ENCODE measurements at places on chromosomes 16 and 17.

GRCh38 chr16:52912565-52913173 lies 140.0 kb downstream of the CHD9NB start:
- no peak for DNase-seq

DNA sequence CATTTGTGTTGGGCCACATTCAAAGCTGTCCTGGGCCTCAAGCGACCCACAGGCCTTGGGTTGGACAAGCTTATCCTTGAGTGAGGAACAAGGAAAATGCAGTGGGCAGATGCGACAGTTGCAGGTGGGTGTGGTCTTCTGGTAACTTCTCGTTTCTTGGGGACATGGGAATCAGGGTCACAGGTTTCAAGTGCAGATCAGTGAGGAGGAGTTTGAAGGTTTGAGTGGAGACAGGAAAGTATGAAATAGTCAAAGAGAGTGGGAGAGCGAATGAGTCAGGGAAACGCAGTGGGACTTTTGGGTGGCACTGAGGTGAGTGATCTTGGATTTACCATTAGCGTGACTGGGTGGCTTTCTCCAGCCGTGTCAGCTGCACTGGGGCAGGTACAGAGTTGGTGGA lies 15.4 kb upstream of the CCL22 start:
- DNase-seq, result no peak

DNA sequence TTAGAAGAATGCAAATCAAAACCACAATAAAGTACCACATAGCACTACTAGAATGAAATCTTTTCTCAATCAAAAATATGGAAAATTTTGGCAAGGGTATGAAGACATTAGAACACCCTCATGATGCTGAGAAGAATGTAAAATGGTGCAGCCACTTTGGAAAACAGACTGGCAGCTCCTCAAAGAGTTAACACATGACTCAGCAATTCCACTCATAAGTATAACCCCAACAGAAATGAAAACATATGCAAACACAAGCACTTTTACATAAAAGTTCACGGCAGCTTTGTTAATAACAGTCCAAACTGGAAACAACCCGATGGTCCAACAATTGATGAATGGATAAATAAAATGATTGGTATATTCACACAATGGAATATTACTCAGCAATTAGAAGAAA lies 124.5 kb downstream of the SHCBP1 start:
- no peak for DNase-seq

DNA sequence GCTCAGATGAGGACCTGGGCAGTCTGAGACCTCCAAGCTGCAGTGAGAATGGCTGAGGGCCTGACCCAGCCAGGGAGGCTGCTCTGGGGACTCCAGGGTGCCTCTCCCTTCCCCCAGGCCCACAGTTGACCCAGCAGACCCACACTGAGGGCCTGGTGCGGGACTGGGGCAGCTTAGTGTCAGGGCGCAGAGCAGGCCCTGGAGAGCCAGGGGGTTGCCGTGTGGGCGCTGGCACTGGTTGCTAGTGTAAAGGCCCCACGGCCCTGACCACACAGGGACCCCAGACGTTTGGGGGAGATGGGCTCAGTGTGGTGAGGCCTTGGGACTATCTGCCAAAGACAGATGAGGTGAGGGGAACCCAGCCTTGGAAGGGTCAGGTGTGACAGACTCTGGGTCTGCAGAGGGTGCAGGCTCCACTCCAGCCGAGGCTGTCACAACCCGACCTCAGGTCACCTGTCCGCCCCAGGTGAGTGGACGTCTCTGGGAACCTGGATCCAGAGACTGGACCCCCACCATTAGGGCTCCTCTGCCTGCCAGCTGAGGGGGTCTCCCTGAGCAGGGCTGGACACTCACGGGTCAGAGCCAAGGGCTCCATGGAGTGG lies 50.8 kb upstream of the GNG13 start:
- DNase-seq, result no peak

GRCh38 chr17:280901-281300 lies 71.7 kb downstream of the RPH3AL start:
- DNase-seq, result no peak

DNA sequence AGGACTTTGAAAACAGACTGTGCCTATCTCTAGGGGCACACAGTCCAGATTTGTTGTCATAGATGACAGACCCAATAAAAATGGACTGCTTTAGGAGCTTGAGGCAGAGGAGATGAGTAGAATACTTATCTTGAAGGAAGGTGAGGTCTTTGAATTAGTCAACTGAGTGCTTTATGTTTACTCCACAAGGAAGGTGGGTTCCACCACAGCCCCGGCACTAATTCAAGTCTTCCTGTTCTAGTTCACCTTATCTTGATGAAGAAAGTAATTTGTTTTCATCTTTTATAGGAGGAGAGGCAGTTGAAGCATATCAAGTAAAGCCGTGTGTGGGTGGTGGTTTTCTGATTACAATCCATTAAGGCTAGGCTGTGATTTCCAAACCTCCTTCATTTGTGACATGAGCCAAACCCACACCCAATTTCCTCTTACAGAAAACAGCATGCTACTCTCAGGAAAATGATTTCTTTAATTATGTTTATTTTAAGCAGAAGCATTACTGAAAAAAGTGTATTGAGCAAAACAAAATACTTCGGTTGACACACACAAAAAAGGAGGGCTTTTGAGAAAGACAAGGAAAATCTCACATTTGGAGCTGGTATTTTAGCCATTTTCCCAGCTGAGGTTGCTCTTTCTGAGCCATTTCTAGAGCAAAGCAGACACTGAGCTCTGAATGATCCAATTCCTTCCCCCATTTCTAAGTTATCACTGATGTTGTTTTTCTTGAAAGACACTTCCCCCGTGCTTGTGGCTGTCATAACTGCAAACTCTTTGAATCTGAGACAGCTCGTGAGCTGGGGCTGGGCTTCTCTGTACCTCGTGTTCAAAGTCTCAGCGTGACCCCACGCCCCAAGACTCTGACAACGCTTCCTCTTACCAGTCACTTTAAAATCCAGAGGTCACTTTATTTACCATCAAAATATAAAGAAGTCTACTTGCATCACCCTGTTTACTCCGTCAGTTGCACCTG lies 35.4 kb downstream of the CDRT15 start:
- DNase-seq, result peak; percentile 58

GRCh38 chr17:67390646-67391361 lies 13.7 kb downstream of the PITPNC1 start:
- peak; percentile 16 for DNase-seq

- DNase-seq, result no peak
Measured at GRCh38 chr16:75085556-75085955, 31.0 kb downstream of the LDHD start.

DNA sequence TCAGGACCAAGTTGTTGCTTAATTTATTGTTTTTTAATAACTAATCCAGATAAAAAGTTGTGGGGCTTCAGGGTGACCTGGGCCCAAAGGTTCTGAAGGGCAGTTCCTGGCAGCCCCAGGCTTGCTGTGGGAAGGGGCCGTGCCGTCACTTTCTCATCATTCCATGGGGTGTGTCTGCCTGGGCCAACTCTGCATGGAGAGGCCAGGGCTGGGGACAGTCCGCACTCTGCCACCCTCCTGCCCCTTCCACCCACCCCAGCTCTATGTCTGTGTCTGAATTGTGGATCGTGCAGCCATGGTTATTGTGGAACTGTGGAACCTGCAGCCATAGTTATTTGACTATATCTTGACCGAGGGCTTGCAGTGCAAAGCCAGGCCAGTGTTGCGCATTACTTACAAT lies 4.0 kb downstream of the LIMD2 start:
- DNase-seq, result peak; percentile 18

- no peak for DNase-seq
Measured at GRCh38 chr16:27853651-27854050, 209.9 kb downstream of the GSG1L start.

- no peak for DNase-seq
Measured at GRCh38 chr17:77698903-77699623, 259.4 kb upstream of the TNRC6C start.

DNA sequence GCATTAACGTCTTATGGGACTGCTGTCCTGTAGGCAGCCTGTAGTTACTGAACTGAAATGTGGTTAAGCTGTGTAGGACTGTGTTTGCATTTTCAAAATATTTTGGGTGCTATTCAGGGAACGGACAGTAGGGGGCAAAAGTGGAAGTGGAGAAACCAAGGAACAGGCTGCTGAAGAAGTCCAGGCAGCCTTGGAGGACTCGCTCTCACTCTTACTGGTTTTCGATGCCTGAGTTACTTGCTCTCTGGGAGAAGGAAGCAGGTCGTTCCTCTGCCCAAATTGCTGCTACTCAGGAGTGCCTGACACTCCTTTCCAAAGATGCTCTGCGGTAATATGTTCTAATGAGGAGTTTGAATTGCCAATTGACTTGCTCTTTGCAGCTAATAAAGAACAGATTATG lies 64.5 kb upstream of the RBFOX1 start:
- DNase-seq, result no peak

DNA sequence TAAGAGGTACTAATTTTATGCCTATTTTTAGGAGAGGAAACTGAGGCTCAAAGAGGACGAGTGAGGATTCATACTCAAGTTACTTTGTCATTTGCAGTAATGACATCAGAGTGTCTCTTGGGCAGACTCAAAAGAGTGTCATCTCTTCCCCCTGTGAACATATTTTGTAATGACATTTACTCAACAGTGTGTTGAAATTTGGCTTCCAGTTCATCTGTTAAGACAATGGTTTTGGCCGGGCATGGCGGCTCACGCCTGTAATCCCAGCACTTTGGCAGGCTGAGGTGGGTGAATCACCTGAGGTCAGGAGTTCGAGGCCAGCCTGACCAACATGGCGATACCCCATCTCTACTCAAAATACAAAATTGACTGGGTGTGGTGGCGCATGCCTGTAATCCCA lies 28.9 kb downstream of the WFDC1 start:
- DNase-seq, result no peak

GRCh38 chr16:1341495-1342420 lies 8.3 kb downstream of the BAIAP3 start:
- DNase-seq, result no peak

DNA sequence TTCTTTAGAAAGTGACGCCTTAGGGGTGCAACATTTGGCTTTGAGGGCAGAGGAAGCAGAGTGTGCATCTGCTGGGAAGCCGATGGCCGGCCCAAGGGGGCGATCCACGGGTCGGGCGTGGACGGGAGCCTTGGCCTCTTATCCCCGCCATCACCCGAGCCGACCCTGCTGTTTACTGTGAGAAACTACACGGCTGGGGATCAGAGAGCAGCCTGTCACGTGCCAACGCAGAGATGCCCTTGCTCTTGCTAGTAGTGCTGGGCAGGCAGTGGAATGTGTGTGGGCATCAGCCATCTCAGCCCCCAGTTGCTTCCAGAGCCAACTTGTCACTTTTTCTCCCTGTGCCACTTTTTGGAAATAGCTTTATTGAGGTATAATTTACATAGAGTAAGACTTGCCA lies 26.7 kb upstream of the ITGB4 start:
- no peak for DNase-seq

DNA sequence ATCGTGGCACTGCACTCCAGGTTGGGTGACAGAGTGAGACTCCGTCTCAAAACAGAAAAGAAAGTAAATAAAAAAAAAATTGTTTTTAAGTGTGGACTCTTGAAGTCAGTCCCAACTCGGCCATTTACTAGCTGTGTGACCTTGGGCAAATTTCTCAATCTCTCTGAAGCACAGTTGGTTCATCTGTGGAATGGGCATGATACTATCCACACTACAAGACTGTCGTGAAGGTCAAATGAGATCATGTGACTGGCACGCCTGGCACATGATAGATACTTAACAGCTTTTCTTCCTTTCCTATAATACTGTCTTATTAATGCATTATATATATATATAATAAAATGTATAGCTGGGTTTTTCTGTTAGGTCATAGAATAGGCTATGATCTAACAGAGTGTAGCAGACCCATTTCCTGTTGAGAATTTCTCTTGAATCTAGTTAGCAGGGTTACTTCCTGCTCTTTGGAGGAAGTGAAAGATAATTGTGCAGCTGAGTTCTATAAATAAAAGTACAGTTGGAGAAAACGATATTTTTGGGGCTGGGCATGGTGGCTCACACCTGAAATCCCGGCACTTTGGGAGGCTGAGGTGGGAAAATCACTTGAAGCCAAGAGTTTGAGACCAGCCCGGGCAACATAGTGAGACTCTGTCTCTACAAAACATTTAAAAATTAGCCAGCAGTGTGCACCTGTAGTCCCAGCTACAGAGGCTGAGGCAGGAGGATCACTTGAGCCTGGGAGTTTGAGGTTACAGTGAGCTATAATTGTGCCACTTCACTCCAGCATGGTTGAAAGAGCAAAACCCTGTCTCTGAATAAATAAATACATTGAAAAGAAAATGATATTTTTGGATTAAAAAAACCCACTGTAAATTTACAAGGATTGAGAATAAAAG lies 7.3 kb downstream of the MILR1 start:
- peak; percentile 31 for DNase-seq

DNA sequence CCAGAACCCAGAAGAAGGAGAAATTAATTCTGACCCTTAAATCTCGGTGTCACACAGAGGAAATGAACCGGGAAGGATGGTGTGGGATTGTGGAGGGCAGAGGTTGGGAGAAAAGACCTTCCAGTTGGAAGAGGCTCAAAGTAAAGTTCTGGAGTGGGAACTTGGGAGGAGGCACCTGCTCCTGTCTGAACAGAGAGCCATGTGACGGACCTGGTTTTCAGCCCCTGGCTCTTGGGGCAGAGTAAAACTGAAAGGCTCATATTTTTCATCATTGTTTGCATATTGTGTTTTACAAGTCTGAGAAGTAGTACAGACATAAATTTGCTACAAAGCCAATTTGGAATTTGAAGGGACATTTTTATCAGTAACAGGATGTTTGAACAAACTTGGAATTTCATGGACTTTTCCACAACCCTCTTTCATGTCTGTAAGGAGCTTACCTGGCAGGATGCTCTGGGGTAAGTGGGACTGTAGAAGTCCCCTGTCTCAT lies 24.4 kb upstream of the SEC14L1 start:
- no peak for DNase-seq

- no peak for DNase-seq
Measured at GRCh38 chr16:50154420-50154950, 1.4 kb downstream of the TENT4B start.

DNA sequence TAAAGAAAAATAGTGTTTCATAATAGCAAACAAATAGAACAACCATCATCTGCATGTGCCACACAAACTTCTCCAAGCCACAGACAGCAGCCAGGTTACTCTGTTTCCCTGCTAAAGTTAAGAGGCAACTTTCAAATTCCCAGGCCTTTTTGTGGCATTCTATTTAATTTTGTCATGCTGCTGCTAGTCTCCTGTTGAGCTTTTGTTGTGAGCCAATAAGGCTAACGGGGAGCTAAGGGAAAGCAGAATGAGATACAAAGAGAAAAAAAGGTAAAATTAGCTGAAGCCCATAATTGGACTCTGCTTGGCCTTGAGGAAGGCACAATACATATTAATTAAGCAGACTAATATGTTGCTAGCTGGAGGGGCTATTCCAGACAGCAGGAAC lies 74.7 kb upstream of the GNAO1 start:
- DNase-seq, result no peak

- DNase-seq, result no peak
Measured at GRCh38 chr17:31688701-31689100, 170.3 kb downstream of the COPRS start.

- DNase-seq, result peak; percentile 65
Measured at GRCh38 chr17:45021607-45022287, 29.7 kb downstream of the DCAKD start.

GRCh38 chr17:63751806-63752205 lies 10.2 kb upstream of the STRADA start:
- no peak for DNase-seq

- no peak for DNase-seq
Measured at GRCh38 chr17:82157046-82158035, 55.3 kb downstream of the CCDC57 start.

- DNase-seq, result no peak
Measured at GRCh38 chr16:19899605-19899955, 14.9 kb upstream of the GPRC5B start.

Measured in CD4-positive, CD25-positive, alpha-beta regulatory T cell (primary cell).